ENCODE measurements at places on chromosomes 12 and 14.
A peak's percentile ranks its signal among the peaks of the same experiment; 100 is the strongest.

DNA sequence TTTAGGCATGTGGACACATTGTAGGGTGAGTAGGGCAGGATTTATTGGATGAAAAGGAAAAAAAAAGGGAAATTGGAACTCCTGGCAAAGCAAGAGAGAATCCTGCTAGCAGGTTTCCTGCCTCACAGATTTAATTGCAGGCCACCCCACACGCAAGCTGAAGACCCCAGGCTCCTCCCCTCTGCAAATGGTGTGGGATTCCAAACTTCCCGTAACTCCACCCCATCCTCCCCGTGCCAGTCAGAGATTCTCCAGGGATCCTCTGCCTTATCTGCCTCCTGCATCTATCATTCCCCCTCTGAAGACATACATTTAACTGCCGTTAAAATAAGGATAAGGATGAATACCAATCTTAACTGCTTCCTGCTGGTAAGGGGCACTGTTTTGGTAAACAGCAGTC lies 249.8 kb upstream of the GARIN2 start:
- H3K27ac ChIP-seq: no peak overlapping the region
- H3K4me1 ChIP-seq: no peaks in the 10 kb centered on the region
- H3K27me3 ChIP-seq: no peaks in the 10 kb centered on the region

- peak; percentile 84 for DNase-seq
- H3K36me3 ChIP-seq: no peaks in the 10 kb centered on the region
- H3K27me3 ChIP-seq: no peaks in the 10 kb centered on the region
- H3K4me1 ChIP-seq: peaks cover 41% of the 10 kb centered on the region
- peak overlapping the region; percentile 30 for H3K4me3 ChIP-seq
These were observed 60.8 kb downstream of the SAMD4A start for GRCh38 chr14:54627540-54628363.

- H3K27ac ChIP-seq: no peak overlapping the region
- no peak overlapping the region for H3K4me3 ChIP-seq
- no peak for DNase-seq
- H3K27me3 ChIP-seq: no peaks in the 10 kb centered on the region
These were observed 120.3 kb upstream of the BCAT1 start for GRCh38 chr12:25069224-25069623.

- H3K36me3 ChIP-seq: no peaks in the 10 kb centered on the region
- H3K27me3 ChIP-seq: no peaks in the 10 kb centered on the region
- no peak overlapping the region for H3K27ac ChIP-seq
These were observed 11.5 kb downstream of the CCND2 start for GRCh38 chr12:4285070-4285469.

DNA sequence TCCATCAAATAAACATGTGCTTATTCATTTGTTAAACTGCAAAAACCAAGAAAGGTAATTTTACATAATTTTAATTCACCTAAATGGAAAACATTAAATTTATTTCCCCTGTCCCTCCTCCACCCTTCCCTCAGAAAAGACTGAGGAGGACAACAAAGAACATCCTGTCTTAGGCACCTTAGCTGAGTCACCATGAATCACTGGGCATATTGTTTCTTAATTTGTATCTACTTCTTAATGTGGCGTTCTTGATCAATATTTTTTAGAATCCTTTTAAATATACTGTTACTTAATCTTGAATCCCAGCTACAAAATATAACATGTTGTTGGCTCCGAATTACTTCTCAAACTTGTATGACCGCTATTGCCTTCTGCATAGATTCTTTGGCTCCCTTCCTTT lies 23.5 kb downstream of the SIX6 start:
- no peak for DNase-seq
- H3K4me3 ChIP-seq: no peak overlapping the region
- no peaks in the 10 kb centered on the region for H3K36me3 ChIP-seq
- no peaks in the 10 kb centered on the region for H3K27me3 ChIP-seq

GRCh38 chr14:94681300-94682060 lies 69.3 kb downstream of the SERPINA3 start:
- H3K36me3 ChIP-seq: no peaks in the 10 kb centered on the region
- H3K27ac ChIP-seq: no peak overlapping the region
- H3K27me3 ChIP-seq: no peaks in the 10 kb centered on the region
- H3K4me1 ChIP-seq: no peaks in the 10 kb centered on the region

- DNase-seq: no peak
- no peaks in the 10 kb centered on the region for H3K36me3 ChIP-seq
- no peak overlapping the region for H3K4me3 ChIP-seq
- no peak overlapping the region for H3K27ac ChIP-seq
- no peaks in the 10 kb centered on the region for H3K27me3 ChIP-seq
- H3K4me1 ChIP-seq: no peaks in the 10 kb centered on the region
These were observed 9.7 kb upstream of the PEBP1 start for GRCh38 chr12:118126119-118126757.

GRCh38 chr14:75835156-75835725 lies 146.6 kb downstream of the TGFB3 start:
- DNase-seq: no peak
- H3K4me3 ChIP-seq: no peak overlapping the region
- no peak overlapping the region for H3K27ac ChIP-seq

- no peaks in the 10 kb centered on the region for H3K27me3 ChIP-seq
- no peak overlapping the region for H3K4me3 ChIP-seq
- H3K27ac ChIP-seq: peak overlapping the region; percentile 89
- H3K36me3 ChIP-seq: no peaks in the 10 kb centered on the region
These were observed 55.6 kb downstream of the CLIP1 start for GRCh38 chr12:122366685-122367475.

GRCh38 chr14:28571636-28572035 lies 195.0 kb upstream of the FOXG1 start:
- H3K27me3 ChIP-seq: no peaks in the 10 kb centered on the region
- no peak overlapping the region for H3K4me3 ChIP-seq
- H3K36me3 ChIP-seq: peaks cover 2% of the 10 kb centered on the region

DNA sequence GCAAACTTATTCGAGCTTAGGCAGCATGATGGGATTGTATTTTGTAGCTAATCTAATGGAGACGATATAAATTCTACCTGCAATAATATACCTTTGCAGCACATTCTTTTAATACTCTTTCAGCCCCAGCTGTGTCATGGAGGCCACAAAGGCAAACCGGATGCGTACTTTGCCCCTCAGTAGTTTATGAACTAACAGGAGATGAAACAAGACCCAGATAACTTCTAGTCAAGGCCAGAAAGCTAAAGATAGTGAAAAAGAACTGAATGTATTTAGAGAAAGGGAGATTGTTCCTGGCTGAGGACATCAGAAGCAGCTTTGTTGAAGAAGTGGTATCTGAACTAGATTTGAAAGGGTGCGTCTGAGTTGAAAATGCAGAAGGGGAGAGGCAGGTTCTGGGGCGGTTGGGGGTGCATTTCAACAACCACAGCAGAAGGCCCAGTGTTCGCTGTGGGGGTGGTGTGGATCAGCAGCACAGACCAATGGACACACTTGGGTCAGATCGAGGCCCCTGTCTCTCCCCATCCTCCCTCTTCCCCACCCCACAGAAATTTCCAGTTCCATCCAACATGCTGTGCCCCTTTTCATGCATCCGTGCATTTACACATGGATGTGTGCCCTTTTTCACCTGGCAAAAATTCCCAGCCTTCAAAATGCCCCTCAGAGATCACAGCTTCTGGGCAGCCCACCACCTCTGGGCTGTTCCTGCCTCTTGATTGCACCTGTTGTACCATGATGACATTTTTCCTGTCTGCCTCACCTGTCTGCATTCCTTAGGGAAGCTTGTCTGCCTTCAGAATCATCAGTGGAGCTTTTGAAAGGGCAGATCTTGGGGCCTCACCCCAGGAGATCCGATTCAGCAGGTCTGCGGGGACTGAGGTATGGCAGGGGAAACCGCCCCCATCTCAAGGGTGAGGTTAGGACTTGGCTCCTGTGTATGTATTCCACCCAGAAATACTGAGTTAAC lies 2.2 kb downstream of the ZNF839 start:
- no peaks in the 10 kb centered on the region for H3K36me3 ChIP-seq
- H3K4me3 ChIP-seq: no peak overlapping the region
- peaks cover 21% of the 10 kb centered on the region for H3K4me1 ChIP-seq
- H3K27me3 ChIP-seq: no peaks in the 10 kb centered on the region
- DNase-seq: no peak

GRCh38 chr12:49843876-49844437 lies 1.1 kb upstream of the BCDIN3D start:
- no peak for DNase-seq
- no peaks in the 10 kb centered on the region for H3K36me3 ChIP-seq
- H3K4me1 ChIP-seq: peaks cover 15% of the 10 kb centered on the region
- no peaks in the 10 kb centered on the region for H3K27me3 ChIP-seq
- H3K4me3 ChIP-seq: no peak overlapping the region
- H3K27ac ChIP-seq: no peak overlapping the region

- H3K4me3 ChIP-seq: no peak overlapping the region
- H3K4me1 ChIP-seq: no peaks in the 10 kb centered on the region
- no peak overlapping the region for H3K27ac ChIP-seq
- no peak for DNase-seq
- no peaks in the 10 kb centered on the region for H3K36me3 ChIP-seq
These were observed 261.9 kb upstream of the LRIG3 start for GRCh38 chr12:59182191-59182590.

DNA sequence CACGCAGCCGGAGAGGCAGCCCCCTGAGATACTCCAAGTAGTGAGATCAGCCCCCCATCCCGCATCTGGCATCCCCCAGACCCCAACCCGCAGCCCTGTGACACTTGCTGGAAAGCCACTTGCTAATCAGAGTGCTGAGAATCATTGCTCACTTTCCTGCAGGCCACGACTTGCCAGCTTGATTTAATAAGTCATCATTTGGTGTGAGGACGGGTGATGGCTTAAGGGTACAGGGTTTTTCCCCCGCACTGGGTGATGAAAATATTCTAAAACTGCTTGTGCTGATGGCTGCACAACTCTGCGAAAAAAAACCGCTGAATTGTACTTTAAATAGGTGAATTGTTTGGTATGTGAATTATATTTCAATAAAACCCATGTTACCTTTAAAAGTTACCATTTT lies 171.2 kb downstream of the FOXN3 start:
- peaks cover 18% of the 10 kb centered on the region for H3K4me1 ChIP-seq
- DNase-seq: no peak
- no peaks in the 10 kb centered on the region for H3K27me3 ChIP-seq
- H3K36me3 ChIP-seq: no peaks in the 10 kb centered on the region
- H3K4me3 ChIP-seq: no peak overlapping the region

Data from A673 (cell line).